ENCODE measurements at places on chromosomes 13 and 19.

GRCh38 chr19:39327363-39328045 lies 6.8 kb upstream of the LRFN1 start:
- no peak for DNase-seq

DNA sequence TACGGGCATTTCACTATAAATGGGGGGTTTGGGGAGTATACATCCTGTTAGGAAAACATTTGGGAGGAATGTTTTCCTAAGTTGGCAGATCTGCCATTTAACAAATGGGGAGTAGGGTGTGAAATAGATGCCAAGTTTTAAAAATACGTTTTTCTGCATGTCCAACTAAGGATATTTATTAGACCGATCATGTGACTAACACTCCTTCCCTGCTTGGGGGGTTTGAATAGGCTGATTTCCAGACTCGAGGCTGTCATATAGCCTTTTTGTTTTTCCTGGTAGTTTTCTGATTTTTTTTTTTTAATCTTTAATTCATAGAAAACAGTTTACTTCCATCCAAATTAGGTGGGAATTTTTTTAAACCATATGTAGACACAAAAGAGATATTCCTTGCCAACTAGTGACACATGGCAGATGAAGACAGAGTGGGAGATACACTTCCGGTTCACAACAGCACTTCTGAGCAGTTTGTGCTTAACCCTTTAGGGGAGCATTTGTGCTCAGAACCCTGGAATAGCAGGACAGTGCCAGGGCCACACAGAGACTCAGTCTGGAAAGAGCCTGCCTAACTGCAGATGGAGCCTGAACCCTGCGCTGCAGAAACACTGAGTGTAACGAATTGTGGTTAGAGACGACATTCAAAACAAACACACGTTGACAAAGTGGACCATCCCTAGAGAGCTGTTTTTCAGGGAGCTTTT lies 5.6 kb upstream of the GATAD2A start:
- DNase-seq = no peak

DNA sequence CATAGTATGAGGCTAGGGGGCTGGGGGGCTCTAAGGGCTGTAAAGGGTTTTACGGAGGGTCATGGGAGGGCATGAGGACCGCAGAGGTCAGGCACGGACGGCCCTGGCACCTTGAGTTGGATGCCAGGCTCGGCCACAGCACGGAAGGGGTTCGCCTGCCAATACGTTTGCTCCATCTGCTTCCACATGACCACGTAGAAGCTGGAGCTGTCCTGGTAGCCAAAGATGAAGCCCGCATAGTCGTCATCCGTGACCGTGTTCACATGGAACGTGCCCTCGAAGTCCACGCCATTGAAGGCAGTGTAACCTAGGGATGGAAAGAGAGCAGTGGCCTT lies 6.4 kb downstream of the COMP start:
- no peak for DNase-seq

DNA sequence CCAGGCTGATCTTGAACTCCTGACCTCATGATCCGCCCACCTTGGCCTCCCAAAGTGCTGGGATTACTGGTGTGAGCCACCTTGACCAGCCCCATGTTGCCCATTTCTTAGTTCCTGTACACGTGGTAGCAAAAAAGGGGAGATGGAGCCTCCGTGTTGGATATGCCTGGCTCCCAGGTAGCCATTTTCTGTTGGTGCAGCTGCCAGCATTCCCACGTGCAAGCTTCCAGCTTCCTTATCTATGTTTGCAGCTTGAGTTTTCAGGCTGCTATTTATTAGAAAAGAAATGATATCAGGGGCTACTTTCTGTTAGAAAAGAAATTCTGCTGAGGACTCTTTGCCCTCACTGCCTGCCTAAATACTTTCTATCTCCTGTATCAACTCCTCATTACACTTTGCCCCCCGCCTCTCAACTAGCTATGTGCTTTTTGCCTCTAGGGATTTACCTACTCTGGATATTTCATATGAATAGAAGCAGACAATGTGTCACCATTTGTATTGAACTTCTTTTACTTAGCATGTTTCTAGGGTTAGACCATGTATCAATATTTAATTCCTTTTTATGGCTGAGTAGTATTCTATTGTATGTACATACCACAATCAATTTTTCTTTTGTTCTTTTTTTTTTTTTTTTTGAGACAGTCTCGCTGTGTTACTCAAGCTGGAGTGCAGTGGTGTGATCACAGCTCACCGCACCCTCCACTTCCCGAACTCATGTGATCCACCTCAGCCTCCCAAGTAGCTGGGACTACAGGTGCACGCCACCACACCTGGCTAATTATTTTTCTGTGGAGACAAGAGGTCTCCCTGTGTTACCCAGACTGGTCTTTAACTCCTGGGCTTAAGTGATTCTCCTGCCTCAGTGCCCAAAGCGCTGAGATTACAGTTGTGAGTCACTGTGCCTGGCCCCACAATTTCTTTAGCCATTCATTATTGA lies 3.4 kb upstream of the TMED1 start:
- no peak for DNase-seq

DNA sequence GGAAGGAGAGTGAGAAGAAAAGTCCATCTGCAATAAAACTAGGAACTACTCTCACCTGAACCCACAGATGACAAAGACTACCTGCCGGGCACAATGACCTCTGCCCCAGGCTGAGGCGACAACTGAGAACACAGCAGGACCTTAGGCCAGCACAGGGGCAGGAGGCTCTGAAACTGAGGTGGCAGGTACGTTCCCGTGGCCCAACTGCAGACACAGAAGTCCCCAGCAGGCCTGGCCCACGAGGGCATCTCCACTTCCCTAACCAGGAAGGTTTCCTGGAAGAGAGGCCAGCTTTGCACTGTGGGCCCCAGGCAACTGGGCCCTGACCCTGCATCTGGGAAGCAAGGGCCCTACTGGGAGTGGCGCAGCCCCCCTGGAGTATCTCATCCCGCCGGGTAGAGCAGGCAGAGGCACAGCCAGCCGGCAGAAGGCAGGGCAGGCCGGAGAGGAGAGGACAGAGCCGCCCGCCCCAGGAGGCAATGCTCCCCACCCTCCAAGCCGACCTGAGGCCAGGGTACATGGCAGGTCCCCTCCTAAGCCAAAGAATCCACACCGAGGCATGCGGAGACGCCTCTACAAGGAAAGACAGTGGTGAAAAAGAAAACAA lies 32.7 kb downstream of the STK24 start:
- DNase-seq = no peak
